ENCODE measurements at places on chromosomes 4 and X.

GRCh38 chr4:30920043-30920442 is 199.9 kb downstream of the PCDH7 start:
- no peak for DNase-seq

- no peak for DNase-seq
Observed at GRCh38 chr4:56229947-56230346, 157.3 kb downstream of the AASDH start.

GRCh38 chr4:6074758-6075157 is 56.5 kb upstream of the C4orf50 start:
- DNase-seq, result no peak

- no peak for DNase-seq
Observed at GRCh38 chr4:157929486-157929885, 243.3 kb downstream of the GASK1B start.

- no peak for DNase-seq
Observed at GRCh38 chr4:140996766-140997165, 136.5 kb downstream of the RNF150 start.

DNA sequence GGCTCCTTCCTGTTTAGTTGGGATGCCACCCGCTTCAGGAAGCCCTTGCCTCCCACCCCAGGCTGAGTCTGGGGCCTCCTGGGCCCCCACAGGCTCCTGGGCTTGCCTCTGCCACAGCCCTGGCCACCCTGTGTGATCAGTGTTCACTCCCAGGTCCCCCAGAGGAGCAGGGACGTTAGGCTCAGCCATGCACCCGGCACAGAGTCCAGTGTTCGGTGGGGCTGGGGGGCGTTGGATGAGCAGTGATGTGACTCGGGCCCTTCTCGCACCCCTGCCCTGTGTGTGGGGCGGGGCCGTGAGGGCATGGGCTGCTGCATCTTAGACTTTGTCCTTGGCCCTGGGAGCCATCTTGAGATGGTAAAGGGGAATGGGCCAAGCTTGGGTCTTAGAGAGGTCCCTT is 29.9 kb upstream of the HTRA3 start:
- DNase-seq, result no peak

Measured in activated CD4-positive, CD25-positive, alpha-beta regulatory T cell treated with anti-CD3 and anti-CD28 coated beads, Interleukin-2, amount 50 U/mL, for 16 hours (primary cell).